H1 (cell line): ENCODE measurements at places on chromosomes 12 and 14. TPM values are rescaled to one million over a fixed set of nuclear protein-coding genes. Genes with fewer than 3 reads are reported as not detected.

- H3K4me1 ChIP-seq = peaks cover 2% of the 10 kb centered on the region
- no peaks in the 10 kb centered on the region for H3K36me3 ChIP-seq
- no peaks in the 10 kb centered on the region for H3K27me3 ChIP-seq
Observed at GRCh38 chr14:56659378-56659777, 79.8 kb downstream of the TMEM260 start.

DNA sequence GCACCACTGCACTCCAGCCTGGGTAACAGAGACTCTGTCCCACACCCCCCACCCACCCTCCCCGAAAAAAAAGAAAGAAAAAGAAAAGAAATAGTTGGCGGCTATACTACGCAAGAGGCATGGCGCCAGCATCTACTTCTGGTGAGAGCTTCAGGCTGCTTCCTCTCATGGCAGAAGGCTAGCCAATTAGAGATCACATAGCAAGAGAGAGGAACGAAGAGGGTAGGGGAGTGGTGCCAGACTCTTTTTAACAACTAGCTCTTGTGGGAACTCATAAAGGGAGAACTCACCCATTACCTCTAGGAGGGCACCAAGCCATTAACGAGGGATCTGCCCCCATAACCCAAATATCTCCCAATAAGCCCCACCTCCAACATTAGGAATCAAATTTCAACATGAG lies 6.2 kb downstream of the DENND5B start:
- H3K27me3 ChIP-seq = no peaks in the 10 kb centered on the region
- H3K4me3 ChIP-seq = no peak overlapping the region
- no peak overlapping the region for H3K27ac ChIP-seq

The POTEG gene
- not detected in 2 replicates for total RNA-seq

DNA sequence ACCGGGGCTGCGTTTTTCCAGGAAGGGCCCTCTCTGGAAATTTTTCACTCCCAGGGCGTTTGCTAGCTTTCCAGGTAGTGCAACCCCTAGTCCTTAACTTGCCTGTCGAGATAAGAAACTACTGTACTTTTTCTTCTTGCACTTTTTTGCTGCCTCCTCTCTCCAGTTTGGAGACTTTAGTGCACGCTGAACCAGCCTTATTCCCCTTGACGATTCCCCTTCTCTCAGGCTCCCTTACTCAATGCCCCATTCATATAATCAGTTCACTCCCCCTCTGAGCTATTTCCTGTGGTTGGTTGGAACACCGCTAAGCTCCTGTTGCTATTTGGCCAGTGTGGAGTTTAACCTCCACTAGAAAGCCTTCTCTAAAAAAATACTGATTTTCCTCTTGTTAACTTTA lies 682 bp downstream of the CREBL2 start:
- no peaks in the 10 kb centered on the region for H3K36me3 ChIP-seq
- no peaks in the 10 kb centered on the region for H3K27me3 ChIP-seq
- H3K4me1 ChIP-seq = no peaks in the 10 kb centered on the region
- DNase-seq = no peak

The PLBD1 gene
- 9.9 and 12.3 TPM in 2 replicates for total RNA-seq

DNA sequence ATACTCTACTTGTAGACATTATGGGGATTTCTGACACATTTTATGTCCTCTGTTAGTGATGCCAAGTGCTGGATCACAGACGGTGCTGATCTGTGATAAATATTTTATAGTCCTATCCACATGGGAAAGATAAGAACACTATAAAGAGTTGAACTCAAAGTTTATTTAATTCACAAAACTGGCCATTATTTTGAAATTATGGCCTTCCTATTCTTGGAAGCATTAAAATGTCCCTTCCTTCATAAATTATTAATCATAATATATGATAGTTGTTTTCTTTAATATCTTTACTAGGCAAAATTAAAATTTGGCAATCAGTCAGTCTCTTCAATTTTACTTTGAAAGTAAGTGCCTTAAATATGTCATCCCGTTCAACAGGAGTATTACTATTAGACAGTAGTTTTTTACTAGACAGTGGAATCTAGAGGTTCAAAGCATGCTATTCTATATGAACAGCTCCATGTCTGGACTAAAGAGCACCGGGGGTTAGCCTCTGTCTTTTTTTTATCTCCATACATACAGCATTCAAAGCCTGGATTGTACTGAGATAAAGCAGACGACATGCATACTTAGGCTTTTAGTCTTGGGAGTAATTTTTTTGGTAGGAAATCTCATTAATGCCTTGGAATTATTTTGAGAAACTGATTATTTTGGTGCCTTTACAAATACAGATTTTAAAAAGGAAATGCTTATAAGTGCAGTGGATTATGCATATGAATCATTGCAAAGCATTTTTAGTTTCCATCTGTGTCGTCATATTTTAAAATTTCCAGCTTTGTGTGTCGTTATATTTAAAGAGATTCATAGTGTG lies 306.1 kb upstream of the RGS6 start:
- H3K4me1 ChIP-seq = no peaks in the 10 kb centered on the region
- H3K36me3 ChIP-seq = no peaks in the 10 kb centered on the region
- H3K27ac ChIP-seq = no peak overlapping the region
